ENCODE measurements at places on chromosomes 1 and 21.

- DNase-seq: no peak
Observed at GRCh38 chr21:36569511-36569910, 89.6 kb upstream of the CLDN14 start.

- DNase-seq: peak; percentile 56
Observed at GRCh38 chr1:207828485-207829158, 76.8 kb downstream of the CD46 start.

- no peak for DNase-seq
Observed at GRCh38 chr21:43757601-43758000, 18.5 kb downstream of the CSTB start.

DNA sequence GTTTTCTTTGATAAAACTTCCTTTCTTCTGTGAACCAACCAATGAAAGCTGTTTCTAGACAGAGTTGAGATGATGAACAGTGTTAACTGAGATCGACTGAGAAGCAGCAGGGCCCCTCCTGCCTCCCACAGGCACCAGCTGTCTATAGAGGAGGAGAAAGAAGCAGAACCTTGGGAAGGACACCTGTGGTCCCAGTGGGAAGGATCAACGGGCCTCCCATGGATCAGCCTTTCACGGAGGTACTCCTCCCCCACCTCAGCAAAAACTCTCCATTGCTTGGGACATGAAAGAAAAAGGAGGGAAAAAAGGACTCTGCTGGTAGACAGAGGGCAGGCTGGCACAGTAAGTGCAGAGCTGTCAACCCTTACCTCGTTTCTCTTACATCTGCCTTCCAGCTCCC, 40.5 kb downstream of the PLPPR5 start:
- no peak for DNase-seq

DNA sequence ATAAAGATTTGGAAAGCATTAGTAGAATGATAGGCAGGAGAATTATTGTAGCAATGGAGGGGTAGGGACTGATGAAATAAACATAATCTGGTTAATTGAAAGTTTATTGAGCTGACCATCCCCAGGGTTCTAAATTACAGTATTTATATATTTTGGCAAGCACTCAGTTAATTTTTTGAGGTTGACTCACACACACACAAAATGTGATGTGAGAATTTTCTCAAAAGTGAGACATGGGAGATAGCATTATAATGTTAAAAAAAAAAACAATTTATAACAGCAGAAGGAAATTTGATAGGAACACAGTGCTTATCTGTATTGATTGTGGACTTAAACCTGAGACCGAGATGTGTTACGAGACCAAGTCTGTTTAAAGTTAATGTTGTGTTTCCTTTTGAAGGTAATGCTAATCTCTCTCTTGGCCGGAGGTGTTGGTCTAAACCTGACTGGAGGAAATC, 24.6 kb downstream of the TRIM45 start:
- no peak for DNase-seq

DNA sequence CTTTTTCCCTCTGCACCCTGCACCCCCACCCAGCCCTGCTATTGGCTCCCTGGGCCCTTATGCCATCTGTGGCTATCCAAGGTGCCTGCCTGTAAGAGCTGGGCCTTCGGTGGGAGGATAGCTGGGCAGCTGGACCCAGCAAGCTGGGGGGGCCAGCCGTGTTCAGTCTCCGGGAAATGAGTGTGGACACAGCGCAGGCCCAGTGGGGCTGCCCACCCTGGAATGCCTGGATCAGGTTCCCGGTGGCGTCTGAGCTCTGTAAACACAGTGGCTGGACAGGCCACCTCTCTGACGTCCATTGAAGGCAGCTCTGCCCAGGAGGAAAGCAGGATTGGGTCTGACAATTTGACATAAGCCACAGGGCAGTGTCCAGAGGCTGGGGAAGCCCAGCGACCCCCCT, 127.8 kb downstream of the FOXD2 start:
- DNase-seq: no peak

DNA sequence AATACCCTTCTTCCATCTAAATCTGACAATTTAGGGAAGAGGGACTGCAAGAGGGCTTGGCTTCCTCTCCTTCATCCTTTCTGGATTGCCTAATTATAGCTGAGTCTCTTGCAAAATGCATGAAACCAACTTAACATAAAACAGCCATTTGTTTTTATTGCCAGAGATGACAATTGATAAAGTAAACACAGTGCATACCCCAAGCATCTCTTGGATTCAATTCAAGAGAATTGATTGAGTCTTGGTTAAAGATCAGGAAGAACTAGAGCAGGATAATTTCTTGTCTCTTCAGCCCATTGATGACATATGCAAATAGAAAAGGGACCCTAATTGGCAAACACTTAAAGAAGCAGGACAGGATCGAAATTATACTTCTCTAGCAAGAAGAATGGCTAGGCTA, 617.1 kb upstream of the PTBP2 start:
- DNase-seq: no peak

DNA sequence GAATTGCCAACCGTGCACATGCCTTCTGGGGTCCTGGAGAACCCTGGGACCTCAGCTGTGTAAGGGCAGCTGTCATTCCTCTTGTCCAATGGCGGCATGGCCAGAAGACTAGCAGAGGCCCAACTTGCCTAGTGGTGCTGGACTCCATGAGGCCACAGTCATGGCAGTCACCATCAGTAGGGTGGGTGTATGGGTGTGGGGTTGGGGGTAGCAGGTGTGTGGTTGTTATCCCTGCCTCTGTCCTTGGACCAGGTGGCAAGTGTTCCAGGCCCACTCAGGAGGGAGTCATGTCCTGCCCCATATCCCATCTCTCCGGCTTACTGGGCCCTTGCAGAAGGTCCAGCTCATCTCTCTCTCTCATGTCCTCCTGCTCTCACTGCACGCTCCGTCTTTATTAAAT, 1596.2 kb downstream of the MRPL39 start:
- DNase-seq: no peak

DNA sequence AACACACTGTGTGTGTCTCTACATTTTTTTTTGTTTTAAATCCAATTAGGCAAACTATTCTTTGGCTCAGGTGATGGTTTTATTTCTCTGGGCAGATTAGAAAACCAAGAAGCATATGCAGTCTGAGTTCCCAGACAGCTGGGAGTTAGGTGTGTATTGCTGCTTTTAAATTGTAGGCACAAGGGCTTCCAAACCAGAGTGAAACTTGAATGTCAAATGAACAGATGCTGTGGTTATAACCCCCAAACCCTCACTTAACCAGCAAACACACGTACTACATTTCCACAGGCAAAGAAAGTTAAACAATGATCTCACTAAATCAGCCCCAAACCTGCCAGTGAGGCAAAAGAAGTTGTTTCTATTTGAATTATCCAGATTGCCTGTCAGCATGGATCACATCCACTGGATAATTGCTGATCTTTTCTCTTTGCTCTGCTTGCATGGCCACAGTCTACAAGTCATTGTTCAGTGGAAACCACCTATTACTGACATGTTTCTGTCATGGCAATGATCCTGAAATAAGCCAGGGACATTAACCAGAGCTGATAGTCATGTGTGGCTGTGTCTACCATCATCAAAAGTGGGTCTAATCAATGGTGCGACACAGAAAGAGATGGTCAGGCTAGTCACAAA, 576.5 kb upstream of the PLXNA2 start:
- DNase-seq: no peak

DNA sequence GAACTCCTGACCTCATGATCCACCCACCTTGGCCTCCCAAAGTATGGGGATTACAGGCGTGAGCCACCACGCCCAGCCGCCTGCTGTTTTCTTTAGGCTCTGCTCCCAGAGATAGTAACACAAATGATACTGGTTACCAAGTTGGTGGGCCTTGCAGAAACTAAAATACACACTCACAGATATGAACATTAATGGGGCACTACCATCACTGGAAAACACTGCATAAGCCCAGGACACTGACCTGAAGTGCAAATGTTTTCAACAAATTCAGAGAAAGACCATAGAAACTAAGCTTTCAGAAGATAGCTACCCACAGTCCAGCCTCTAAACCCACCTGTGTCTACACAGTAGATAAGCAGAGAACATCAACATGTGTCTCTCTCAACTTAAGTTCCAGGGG, 180.5 kb downstream of the FCRL5 start:
- no peak for DNase-seq

All from CD4-positive, alpha-beta T cell (primary cell).